IMR-90 (cell line): ENCODE measurements at places on chromosomes 13 and 19. TPM values are rescaled to one million over a fixed set of nuclear protein-coding genes. Genes with fewer than 3 reads are reported as not detected.

GRCh38 chr19:13404236-13404635, 102.0 kb downstream of the CACNA1A start:
- no peak overlapping the region for H3K4me3 ChIP-seq
- H3K27me3 ChIP-seq, result no peaks in the 10 kb centered on the region
- H3K4me1 ChIP-seq, result peaks cover 6% of the 10 kb centered on the region
- DNase-seq, result no peak
- no peaks in the 10 kb centered on the region for H3K36me3 ChIP-seq

WDR87 gene
- total RNA-seq, result not detected in 2 replicates

CEACAM3 gene
- total RNA-seq, result not detected in 2 replicates

GRCh38 chr13:110571896-110572777, 10.6 kb upstream of the RAB20 start:
- H3K4me3 ChIP-seq, result no peak overlapping the region
- H3K4me1 ChIP-seq, result peaks cover 3% of the 10 kb centered on the region; the same call in 1 of the 2 replicates
- peaks cover 55% of the 10 kb centered on the region for H3K27me3 ChIP-seq
- no peak overlapping the region for H3K27ac ChIP-seq
- DNase-seq, result no peak

NFILZ gene
- total RNA-seq, result not detected in 2 replicates

SMIM24 gene
- total RNA-seq, result not detected in 2 replicates

- H3K36me3 ChIP-seq, result no peaks in the 10 kb centered on the region
- no peak for DNase-seq
- H3K27ac ChIP-seq, result no peak overlapping the region
- H3K27me3 ChIP-seq, result no peaks in the 10 kb centered on the region
- H3K4me3 ChIP-seq, result no peak overlapping the region
Observed at GRCh38 chr13:109403012-109403421, 383.4 kb downstream of the IRS2 start.

CD37 gene
- not detected in 2 replicates for total RNA-seq

- H3K36me3 ChIP-seq, result no peaks in the 10 kb centered on the region
- H3K27me3 ChIP-seq, result peaks cover 64% of the 10 kb centered on the region
- no peaks in the 10 kb centered on the region for H3K4me1 ChIP-seq
- no peak overlapping the region for H3K27ac ChIP-seq
Observed at GRCh38 chr13:112984501-112984900, 15.5 kb downstream of the MCF2L start.

- DNase-seq, result no peak
- no peaks in the 10 kb centered on the region for H3K36me3 ChIP-seq
- no peak overlapping the region for H3K4me3 ChIP-seq
- H3K27ac ChIP-seq, result no peak overlapping the region
- H3K27me3 ChIP-seq, result peaks cover 10% of the 10 kb centered on the region
- no peaks in the 10 kb centered on the region for H3K4me1 ChIP-seq
Observed at GRCh38 chr13:46124531-46124966, 19.7 kb upstream of the CPB2 start.

DNA sequence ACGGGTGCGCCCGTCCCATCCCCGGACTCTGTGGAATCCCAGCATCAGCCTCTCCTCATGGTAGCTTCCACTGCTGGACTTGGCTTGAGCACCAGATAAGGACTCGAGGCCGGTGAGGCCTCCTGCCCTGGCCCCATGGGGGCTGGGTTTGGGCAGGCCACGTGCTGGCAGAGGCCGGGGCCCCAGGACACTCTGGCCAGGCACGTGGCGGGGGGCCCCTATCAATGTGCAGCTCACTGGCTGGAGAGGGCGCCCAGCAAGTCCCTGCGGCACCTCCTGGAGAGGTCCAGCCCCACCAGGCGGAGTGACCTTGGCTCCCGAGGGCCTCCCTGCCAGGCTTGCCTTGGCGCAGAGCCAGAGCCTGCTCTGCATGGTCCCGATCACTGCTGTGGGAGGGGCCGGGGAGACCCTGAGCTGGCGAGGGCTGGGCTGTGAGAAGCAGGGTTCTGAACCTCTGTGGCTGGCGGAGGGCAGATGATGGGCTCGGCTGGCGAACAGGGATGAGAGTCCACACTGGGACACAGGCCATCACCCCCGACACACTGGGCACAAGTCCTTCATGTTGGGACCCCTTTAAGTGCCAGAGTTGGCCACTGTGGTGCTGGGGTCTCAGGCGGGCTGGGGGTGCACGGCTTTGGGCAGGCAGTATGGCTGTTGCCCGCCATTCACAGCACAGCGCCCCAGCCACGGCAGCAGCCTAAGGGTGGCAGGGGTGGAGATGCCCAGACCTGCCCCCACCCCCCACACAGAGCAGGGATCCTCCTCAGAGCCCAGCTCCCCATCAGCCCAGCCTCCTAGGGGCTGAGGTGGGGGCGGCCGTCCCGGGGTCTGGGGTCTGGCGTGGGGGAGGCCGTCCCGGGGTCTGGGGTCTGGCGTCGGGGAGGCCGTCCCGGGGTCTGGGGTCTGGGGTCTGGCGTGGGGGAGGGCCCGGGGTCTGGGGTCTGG, 19.1 kb downstream of the CEBPG start:
- DNase-seq, result no peak
- H3K4me3 ChIP-seq, result no peak overlapping the region
- no peak overlapping the region for H3K27ac ChIP-seq
- peaks cover 28% of the 10 kb centered on the region for H3K4me1 ChIP-seq
- H3K36me3 ChIP-seq, result peaks cover 6% of the 10 kb centered on the region

DNA sequence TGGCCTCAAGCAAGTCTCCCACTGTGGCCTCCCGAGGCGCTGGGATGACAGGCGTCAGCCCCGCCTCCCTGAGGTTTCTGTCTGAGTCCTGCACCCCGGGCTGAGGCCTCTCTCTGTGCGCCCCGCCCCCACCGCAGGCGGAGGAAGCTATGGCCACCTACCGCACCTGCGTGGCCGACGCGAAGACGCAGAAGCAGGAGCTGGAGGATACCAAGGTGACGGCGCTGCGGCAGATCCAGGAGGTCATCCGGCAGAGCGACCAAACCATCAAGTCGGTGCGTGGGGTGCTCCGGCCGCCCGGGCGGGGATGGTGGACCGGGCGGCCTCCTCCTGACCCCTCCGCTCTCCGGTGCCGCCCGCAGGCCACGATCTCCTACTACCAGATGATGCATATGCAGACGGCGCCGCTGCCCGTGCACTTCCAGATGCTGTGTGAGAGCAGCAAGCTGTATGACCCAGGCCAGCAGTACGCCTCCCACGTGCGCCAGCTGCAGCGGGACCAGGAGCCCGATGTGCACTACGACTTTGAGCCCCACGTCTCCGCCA, 12.7 kb downstream of the ARHGAP45 start:
- H3K27ac ChIP-seq, result no peak overlapping the region
- no peak overlapping the region for H3K4me3 ChIP-seq
- H3K27me3 ChIP-seq, result no peaks in the 10 kb centered on the region
- H3K4me1 ChIP-seq, result no peaks in the 10 kb centered on the region
- no peaks in the 10 kb centered on the region for H3K36me3 ChIP-seq
- no peak for DNase-seq

- peaks cover 58% of the 10 kb centered on the region for H3K36me3 ChIP-seq
- H3K27me3 ChIP-seq, result no peaks in the 10 kb centered on the region
- no peaks in the 10 kb centered on the region for H3K4me1 ChIP-seq
- no peak overlapping the region for H3K4me3 ChIP-seq
- no peak overlapping the region for H3K27ac ChIP-seq
Observed at GRCh38 chr19:16404396-16404795, 67.4 kb downstream of the EPS15L1 start.

GRCh38 chr19:38309615-38310278, 5.7 kb downstream of the C19orf33 start:
- H3K4me3 ChIP-seq, result no peak overlapping the region
- H3K27me3 ChIP-seq, result no peaks in the 10 kb centered on the region
- H3K27ac ChIP-seq, result no peak overlapping the region
- DNase-seq, result no peak
- no peaks in the 10 kb centered on the region for H3K4me1 ChIP-seq
- peaks cover 23% of the 10 kb centered on the region for H3K36me3 ChIP-seq

GRCh38 chr13:93147298-93147645, 79.3 kb upstream of the GPC6 start:
- peaks cover 3% of the 10 kb centered on the region; the same call in 1 of the 2 replicates for H3K4me1 ChIP-seq
- H3K27me3 ChIP-seq, result no peaks in the 10 kb centered on the region
- no peak overlapping the region for H3K27ac ChIP-seq
- DNase-seq, result no peak

- no peaks in the 10 kb centered on the region for H3K27me3 ChIP-seq
- H3K36me3 ChIP-seq, result peaks cover 3% of the 10 kb centered on the region
- H3K27ac ChIP-seq, result no peak overlapping the region
- no peaks in the 10 kb centered on the region for H3K4me1 ChIP-seq
- no peak for DNase-seq
Observed at GRCh38 chr19:5332501-5332900, 8.1 kb downstream of the PTPRS start.

DNAAF3 gene
- total RNA-seq, result 0.28 TPM in 1 of 2 replicates, not detected in the other

GRCh38 chr19:15222738-15223648, 9.3 kb downstream of the EPHX3 start:
- peaks cover 8% of the 10 kb centered on the region for H3K4me1 ChIP-seq
- peak; percentile 95 for DNase-seq
- peak overlapping the region; percentile 73 for H3K4me3 ChIP-seq
- peak overlapping the region; percentile 74; the same call in 1 of the 2 replicates for H3K27ac ChIP-seq
- no peaks in the 10 kb centered on the region for H3K27me3 ChIP-seq

ZNF221 gene
- 10.3 and 10.6 TPM in 2 replicates for total RNA-seq

RAVER1 gene
- total RNA-seq, result 2.5 and 2.7 TPM in 2 replicates

RFPL4AL1 gene
- not detected in 2 replicates for total RNA-seq

- no peak overlapping the region for H3K27ac ChIP-seq
- DNase-seq, result peak; percentile 21
- H3K4me1 ChIP-seq, result no peaks in the 10 kb centered on the region
- H3K36me3 ChIP-seq, result no peaks in the 10 kb centered on the region
- no peak overlapping the region for H3K4me3 ChIP-seq
Observed at GRCh38 chr13:97659602-97660001, 225.6 kb downstream of the RAP2A start.

DNA sequence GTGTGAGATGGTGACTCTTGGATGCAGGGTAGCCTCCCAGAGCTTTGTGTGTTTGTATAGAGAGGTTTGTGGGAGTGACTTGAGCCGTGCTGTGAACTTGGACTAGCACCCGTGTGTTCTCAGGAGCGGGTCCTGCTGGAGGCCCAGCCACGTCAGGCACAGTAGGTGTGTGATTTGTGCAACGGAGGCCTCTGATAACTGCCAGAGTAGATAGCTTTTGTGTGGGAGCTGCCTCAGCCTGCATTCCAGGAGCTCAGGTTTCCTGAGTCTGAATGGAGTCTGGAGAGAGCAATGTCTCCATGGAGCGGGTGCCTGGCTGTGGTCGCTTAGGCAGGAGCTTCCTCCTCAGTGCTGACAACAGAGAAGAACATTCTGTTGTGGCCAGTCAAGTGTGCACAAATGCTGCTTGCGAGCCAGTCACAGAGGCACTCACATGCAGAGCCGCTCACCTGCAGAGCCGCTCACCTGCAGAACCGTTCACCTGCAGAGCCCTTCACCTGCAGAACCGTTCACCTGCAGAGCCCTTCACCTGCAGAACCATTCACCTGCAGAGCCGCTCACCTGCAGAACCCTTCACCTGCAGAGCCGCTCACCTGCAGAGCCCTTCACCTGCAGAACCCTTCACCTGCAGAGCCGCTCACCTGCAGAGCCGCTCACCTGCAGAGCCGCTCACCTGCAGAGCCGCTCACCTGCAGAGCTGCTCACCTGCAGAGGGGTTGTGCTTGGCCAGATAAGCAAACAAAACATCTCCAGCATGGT, 32.6 kb downstream of the TFDP1 start:
- no peak overlapping the region for H3K4me3 ChIP-seq
- H3K4me1 ChIP-seq, result peaks cover 13% of the 10 kb centered on the region
- no peaks in the 10 kb centered on the region for H3K27me3 ChIP-seq
- DNase-seq, result peak; percentile 72
- H3K27ac ChIP-seq, result peak overlapping the region; percentile 30; the same call in 1 of the 2 replicates

- no peak overlapping the region for H3K4me3 ChIP-seq
- DNase-seq, result no peak
- peaks cover 16% of the 10 kb centered on the region for H3K4me1 ChIP-seq
- no peak overlapping the region for H3K27ac ChIP-seq
- peaks cover 37% of the 10 kb centered on the region for H3K27me3 ChIP-seq
Observed at GRCh38 chr19:45156751-45157150, 4.0 kb downstream of the NKPD1 start.
